ENCODE measurements at places on chromosomes 3 and 15.

DNA sequence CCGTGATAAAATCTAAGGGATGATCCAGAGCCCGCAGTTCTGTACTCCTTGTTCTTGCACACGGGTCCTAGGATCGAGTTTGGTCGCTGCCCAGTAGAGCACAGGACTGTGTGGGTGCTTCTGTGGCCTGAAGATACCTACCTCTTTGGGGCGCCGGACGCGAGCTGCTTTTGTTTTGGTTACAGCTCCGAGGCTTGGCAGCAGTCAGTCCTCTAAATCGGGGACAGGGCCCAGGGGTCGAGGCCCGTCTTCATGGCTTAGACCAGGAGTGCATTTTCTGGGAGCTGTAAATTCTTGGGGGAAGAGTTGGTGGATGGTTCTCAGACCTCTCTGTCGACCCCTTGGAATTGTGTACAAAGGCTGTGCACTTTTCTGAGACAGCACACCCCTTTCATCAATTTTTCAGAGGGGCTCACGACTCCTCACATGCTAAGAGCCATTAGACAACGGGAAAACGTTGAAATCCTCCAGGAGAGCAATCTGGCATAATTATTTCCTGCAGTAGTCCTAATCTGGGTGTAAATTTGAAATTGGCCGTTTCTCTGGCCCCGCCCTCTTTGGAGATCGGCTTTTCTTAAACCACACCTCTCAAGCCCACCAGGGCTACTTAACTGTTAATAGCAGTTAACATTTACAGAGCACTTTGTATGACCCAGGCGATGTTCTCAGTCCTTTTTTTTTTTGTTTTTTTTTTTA, 928 bp downstream of the CEP97 start:
- DNase-seq = peak; percentile 61

- no peak for DNase-seq
Observed at GRCh38 chr15:58357529-58358476, 74.0 kb upstream of the LIPC start.

- DNase-seq = no peak
Observed at GRCh38 chr15:35455201-35455600, 90.8 kb downstream of the DPH6 start.

DNA sequence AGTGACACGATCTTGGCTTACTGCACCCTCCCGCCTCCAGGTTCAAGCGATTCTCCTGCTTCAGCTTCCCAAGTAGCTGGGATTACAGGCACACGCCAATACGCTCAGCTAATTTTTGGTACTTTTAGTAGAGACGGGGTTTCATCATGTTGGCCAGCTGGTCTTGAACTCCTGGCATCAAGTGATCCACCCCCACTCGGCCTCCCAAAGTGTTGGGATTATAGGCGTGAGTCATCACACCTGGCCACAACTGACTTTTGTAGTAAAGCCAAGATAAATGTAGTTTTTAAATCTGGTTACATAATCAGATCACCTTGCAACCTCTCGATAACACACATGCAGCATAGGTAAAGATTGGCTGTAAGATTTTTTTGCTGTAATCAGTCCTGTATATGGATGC, 657.5 kb upstream of the DPPA4 start:
- no peak for DNase-seq

GRCh38 chr15:49145651-49146609, 9.5 kb downstream of the COPS2 start:
- no peak for DNase-seq

- no peak for DNase-seq
Observed at GRCh38 chr3:27533261-27533607, 49.0 kb upstream of the SLC4A7 start.

Data from Right ventricle myocardium superior (tissue), 1 donor.